ENCODE measurements at places on chromosomes 6 and 20.

GRCh38 chr6:157121897-157122296, 201.4 kb downstream of the TMEM242 start:
- DNase-seq = no peak

DNA sequence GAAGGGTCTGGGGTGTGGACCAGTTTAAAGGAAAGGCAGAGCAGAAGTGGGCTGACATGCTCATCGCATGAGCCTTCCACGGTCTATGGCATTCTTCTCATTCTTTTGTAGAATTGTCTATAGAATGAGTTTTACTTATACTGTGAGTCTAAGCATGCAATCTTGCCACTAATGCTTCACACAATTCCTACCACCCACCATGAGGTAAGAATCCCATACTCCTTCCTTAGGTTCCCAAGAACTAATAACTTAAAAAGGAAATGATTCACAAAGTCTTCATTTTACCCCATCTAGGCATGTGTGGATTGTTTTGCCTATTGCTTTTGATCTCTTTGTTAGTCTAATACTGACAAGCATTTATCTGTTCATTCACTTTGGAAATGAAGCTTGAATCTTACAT, 195.2 kb downstream of the LY86 start:
- no peak for DNase-seq

DNA sequence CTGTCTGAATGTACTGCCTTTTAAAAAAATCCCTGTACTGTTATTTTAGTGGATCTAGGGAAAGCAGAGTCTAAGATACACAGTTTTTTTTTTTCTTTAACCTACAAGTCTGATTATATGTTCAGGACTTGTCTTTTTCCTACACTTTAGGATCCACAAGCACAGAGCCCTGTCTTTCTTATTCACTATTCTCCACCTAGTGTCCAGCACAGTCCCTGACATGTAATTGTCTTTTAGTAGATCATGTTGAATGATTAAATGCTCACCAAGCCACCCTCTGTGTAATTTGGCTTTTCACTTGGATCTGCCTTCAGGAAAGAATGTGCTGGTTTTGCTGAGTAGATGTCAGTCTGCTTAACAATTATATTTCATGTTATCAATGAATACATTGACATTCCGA, 35.8 kb upstream of the YWHAB start:
- no peak for DNase-seq

- no peak for DNase-seq
Measured at GRCh38 chr20:50110141-50111047, 2.6 kb downstream of the UBE2V1 start.

- DNase-seq = peak; percentile 44
Measured at GRCh38 chr6:45436544-45437438, 59.1 kb upstream of the SUPT3H start.

- no peak for DNase-seq
Measured at GRCh38 chr20:34222208-34222607, 19.0 kb upstream of the ASIP start.

GRCh38 chr6:34970488-34970887, 81.4 kb downstream of the ANKS1A start:
- no peak for DNase-seq

- no peak for DNase-seq
Measured at GRCh38 chr6:155352811-155353210, 38.5 kb upstream of the TFB1M start.
